ENCODE measurements at places on chromosomes 7 and 10.
A peak's percentile ranks its signal among the peaks of the same experiment; 100 is the strongest.

DNA sequence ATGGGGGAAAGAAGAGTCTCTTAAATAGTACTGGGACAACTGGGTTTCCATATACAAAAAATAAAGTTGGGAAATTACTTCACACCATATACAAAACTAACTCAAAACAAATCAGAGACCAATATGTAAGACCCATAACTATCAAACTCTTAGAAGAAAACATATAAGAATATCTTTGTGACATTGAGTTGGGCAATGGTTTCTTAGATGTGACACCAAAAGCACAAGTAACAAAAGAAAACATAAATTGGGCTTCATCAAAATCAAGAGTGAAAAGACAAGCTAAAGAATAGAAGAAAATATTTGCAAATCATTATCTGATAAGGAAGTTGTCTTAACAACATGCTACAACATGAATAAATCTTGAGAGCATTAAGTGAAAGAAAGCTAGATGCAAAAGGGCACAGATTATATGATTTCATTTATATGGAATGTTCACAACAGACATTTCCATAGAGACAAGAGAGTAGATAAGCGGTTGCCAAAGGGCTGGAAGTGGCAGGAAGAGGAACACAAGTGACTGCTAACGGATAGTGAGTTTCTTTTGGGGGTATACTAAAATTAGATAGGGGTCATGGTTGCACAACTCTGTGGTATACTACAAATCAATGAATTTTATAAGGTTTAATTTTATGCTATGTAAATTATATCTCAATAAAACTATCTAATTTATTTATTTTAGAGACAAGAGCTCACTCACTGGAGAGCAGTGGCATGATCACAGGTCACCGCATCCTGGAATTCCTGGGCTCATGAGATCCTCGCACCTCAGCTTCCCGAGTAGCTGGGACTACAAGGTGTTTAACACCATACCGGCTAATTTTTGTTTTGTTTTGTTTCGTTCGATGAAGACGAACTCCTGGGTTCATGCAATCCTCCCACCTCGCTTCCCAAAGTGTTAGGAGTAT lies 35.4 kb downstream of the JMJD1C start:
- no peak for DNase-seq

- DNase-seq = no peak
Measured at GRCh38 chr7:156764016-156764669, 123.6 kb downstream of the RNF32 start.

GRCh38 chr7:11630355-11630754 lies 201.6 kb downstream of the THSD7A start:
- no peak for DNase-seq

- no peak for DNase-seq
Measured at GRCh38 chr7:102101926-102102325, 184.7 kb upstream of the SH2B2 start.

- DNase-seq = no peak
Measured at GRCh38 chr7:10239695-10240345, 733.9 kb upstream of the PHF14 start.

DNA sequence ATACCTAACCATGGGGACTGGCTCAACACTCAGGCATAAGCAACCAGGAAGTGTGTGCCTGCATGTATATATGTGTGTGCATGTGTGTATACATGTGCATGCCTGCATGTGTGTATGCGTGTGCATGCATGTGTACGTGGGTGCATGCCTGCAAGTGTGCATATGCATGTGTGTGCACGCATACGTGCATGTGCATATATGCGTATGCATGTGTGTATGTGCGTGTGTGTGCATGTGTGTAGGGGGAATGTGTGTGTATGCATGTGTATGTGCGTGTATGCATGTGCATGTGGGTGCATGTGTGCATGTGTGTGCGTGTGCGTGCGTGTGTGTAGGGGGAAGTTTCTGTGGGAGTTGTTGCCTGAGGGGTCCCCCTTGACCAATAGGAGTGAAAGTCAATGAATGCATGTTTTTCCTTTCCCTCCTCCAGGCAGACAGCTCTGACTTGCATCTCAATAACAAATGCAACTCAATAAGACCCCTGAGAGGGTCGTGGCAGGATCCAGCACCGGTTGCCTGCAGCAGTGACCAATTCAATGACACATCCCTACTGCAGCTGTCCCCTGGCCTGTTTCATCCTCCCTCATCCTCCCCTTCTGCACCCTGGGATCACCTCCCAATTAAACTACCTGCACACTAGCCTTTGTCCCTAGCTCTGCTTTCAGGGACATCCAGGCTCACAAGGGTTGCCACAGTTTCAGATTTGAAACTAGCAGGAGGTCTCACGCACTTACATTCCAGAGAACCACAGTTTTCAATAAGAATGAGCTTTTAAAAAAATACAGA lies 27.0 kb upstream of the FZD8 start:
- DNase-seq = no peak

DNA sequence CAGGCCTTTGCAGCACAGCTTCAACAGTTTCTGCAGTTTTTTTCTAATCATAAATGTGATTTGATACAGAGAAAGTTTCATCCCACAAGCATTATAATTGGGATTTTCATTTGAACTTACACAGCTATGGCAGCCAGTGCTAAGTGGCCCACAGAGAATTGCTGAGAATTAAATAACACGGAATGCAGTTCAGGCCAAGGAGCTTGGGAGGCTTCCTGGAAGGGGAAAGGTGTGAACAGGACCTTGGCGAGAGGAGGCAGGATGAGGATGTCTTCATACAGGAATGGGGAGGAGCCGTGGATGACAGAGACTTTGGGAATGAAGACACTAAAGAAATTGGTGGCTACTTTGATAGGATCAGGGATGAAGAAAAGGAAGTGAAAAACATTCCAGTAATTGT lies 95.3 kb downstream of the ZNF22 start:
- DNase-seq = no peak

DNA sequence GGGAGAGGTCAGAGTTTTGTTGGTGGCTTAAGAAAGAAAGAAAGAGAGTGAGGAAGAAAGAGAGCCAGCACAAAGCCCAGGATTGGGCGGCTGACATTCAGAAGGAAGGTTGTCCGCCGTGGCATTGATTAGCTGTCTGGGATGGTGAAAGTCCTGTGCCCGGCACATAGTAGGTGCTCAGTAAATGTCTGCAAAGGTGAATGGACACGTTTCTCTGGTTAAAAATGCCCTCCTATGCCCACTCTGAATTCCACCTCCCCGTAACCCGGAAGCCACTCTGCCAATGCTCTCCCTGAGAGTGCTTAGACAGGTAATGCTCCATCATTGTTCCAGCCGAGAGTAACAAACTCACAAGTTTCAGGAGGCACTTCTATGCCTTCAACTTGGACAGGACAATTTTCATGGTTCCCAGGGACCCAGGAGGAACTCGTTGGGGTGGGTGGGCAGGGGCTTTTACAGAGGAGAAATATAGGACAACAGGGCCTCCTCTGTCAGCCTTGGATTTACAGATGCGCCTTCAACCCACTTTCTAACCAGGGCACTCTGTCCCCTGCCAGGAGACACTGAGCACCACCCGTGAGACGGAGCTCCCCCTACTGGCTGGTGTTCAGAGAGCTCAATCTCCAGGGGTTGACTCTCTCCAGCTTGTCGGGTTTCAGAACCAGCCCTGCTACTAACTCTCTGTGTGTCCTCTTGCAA lies 411.5 kb upstream of the ZMIZ1 start:
- DNase-seq = peak; percentile 40

Measured in T-helper 2 cell treated with Interferon-gamma antibody and Interleukin-4, amounts not matched to agents 5 μg/mL and 100 μg/mL, for 36 hours (primary cell).